NAMALWA (cell line): ENCODE measurements at places on chromosomes 5 and 9.

DNA sequence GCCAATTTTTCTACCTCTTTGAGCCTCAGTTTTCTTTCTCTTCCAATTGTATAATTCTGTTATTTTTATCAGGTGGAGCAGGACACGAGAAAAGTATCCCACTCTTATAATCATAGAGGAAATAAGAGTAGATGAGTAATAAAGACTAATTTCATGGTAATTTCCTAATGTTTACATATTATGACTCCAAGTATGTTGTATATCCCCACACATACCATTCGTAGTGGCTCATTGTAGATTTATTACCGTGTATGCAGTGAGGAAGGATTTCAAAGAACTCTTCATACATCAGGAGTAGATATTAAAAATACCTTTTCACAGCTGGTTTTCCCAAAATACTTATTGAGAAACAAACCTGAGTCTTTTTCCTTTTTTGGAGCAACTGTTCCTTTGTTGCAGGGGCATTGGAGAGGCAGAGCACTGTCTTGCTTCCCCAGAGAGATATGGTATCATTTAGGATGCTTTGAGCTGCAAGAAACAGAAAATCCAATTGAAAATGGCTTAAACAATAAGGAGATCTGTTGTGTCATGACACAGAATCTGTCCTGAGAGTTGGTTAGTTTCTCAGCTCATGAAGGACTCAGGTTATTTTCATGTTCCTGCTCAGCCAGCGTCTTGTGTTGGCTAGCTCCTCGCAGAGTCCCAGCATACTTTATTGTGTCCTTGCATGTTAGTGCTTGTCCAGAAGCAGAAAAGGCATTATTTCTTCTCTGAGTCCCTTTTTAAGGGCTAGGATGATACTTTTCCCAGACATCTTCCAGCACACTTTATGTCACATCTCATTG is 291.2 kb downstream of the ARHGAP26 start:
- DNase-seq = no peak

DNA sequence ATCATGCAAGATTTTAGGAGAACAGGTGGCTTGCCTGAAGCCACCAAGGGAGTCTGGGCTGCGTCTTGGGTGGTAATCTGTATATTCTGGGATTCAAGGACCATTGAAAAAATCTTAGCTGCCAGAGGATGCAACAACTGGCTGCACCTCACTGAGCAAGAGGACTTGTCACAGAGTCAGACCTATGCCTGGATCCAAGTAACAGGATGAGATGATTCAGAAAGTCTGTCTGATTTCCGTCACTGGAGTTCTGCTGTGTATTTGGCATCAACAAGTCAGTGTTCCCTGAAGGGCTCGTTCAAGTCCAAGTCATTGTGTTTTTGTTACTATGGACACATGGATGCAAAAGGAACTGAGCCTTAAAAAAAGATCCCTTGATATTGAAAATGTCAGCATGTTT is 37.8 kb upstream of the CARTPT start:
- no peak for DNase-seq

- no peak for DNase-seq
Observed at GRCh38 chr9:134272302-134273023, 53.8 kb upstream of the RXRA start.

- no peak for DNase-seq
Observed at GRCh38 chr5:14153071-14153864, 10.1 kb downstream of the TRIO start.

DNA sequence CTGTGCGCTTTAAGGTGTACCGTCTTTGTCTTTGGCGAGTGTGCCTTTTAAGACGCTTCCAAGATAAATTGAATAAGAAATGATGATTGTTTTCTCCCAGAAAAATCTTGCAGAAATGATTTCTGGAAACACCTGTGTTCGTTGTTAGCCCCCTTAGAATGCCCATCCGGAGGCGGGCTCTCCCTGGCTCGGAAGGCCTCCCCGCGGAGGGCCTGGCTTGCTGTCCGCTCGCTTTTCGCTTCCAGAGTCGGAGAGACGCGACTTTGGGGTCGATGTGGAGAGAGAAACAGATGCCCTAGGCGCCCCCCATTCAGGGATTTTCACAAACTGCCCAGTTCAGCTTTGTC is 23.9 kb downstream of the LECT2 start:
- DNase-seq = no peak

GRCh38 chr9:136922540-136922939 is 22.0 kb downstream of the FBXW5 start:
- no peak for DNase-seq

DNA sequence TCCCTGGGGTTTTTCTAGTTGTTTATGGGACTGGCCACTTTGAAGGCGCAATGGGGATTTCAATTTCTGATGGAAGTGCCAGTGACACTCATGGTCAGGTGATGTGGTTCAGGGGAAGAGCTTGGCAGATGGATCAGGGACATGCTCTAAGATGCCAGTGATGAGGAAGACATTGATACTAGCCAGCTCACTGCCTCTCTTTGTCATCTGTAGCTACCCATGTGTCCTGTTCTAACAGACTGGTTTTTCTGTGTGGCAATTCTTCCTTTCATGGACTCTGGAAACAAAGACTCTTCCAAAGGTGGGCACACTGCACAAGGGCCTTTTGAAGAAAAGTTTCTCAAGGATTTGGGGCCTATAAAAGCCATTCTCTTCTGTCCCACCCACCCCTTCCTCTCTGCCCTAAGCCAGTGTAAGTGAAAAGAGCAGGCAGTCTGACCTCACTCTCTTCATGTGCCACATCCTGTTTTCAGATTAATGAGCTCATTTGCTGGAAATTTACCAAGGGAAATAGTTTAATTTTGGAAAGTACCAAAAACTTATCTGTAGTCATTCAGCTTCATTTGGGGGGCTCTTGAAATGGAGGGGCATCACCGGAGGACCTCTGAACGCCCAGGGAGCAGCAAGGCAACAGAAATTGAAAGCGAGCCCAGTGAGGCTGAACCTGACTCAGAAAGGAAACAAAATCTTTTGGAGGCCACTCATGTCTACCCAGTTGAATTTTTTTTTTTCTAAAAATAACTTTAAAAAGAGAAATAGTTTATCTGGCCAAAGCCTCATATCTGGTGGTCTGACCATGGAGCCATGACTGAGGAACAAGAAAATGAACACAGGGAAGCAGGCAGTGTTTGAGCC is 4.9 kb upstream of the TRAF1 start:
- peak; percentile 86 for DNase-seq

- DNase-seq = no peak
Observed at GRCh38 chr5:56658972-56659371, 156.4 kb upstream of the MAP3K1 start.

DNA sequence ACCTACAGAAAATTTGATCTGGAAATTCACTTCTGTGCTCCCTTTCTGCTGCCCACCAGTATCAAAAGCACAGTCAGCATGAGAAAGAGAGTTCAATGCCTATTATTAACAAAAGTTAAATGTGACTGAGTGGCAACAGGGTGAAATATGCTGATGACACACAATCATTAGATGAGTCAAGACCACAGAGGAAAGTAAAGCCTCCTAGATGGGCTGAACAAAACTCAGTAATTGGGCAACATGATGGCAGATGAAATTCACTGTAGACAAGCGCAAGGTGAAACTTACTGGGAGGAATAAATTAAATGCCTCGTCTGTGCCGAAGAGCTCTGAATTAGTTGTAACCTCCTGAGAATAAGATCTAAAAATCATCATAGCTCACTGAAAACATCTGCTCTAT is 752.8 kb downstream of the IRX1 start:
- DNase-seq = no peak

- no peak for DNase-seq
Observed at GRCh38 chr5:23026252-23027170, 173.4 kb upstream of the CDH12 start.

DNA sequence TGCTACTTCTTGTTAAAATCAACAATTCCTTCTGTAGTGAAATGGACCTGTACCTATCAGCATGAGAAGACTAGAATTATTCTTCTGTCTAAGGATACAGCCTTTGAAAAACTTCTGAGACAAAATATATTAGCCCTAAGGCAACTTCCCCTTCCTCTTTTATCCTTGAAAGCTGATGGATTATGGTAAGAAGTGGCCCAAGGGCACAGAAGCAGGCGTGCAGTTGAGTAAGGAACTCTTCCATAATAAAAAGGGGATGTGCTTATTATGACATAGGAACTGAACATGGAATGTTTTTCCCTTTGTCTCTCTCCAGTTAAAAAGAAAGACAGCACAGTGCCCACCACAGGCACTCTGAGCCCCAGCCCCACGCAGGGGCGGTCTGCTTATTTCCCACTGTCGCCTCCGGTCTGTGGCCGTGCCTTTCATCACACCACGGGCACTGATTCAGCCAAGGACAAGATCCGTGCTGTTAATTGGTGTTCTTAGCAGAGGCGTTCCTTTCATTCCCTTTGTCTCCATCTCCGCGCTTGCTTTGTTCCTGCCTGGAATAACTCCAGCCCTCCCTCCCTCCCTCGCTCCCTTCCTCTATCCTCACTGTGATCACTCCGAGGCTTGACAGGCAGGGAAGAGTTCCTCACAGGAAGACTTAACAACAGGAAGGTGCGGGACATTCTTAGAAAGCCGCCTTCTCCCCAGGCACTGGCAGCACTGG is 135.9 kb upstream of the OTULINL start:
- no peak for DNase-seq

- no peak for DNase-seq
Observed at GRCh38 chr5:120517607-120518252, 53.6 kb downstream of the PRR16 start.

DNA sequence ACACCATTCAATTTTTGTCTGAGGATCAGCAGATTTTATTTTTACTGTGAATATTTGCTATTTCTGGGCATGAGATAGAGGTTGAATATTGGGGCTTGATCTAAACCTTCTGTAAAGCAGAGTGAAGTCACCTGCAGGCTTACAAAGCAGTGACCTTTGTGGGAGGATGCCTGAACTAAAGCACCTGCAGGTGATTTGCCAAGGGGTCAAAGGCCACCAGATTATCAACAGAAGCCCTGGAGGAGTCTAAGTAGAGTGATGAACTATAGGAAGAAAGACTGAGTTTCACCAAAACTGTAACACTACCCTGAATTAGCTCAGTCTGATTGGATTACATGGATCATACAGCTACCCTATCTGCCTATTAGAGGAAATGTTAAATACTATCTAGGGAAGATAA is 144.3 kb upstream of the PRLR start:
- no peak for DNase-seq

DNA sequence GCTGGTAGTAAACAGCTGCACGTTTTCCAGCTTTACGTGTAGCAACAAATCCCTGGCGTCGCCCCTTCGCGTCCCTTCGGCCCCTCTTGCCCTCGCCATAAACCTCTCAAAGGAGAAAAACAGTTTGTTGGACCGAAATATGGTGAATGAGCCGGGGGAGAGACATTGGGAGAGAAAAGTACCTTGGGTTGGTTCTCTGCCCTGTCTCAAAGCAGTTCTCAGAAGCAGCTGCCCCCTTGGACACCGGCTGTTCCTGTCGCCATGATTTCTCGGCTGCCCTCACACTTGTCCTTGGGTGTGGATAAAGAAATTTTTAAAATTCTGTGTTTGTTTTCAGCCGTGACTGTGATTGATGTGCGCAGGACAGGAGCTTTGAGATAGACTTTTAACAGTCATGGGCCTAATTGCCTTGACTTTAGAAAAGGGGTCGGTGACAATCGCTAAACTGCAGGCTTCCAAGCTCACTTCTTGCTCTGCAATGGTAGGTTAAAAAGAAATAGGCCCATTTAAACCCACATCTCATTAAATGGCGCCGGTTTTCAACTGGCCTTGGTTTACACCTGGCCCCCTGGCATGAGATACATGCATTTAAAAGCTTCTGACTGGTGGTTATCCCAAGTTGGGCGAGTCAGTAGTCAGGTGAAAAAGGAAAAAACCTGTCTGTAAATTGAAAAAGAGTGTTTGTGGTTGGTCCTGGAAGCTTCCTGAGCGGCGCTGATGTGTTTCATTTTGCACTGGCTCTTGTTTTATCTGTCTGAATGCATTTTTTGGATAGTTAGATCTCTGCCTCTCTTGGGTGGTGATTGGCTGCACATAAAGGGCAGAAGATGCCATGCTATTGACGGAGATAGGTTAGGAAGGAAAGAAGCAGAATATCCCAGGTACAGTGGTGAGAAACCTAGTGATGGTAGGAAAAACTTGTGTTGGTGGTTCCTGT is 983 bp downstream of the RCL1 start:
- DNase-seq = no peak

DNA sequence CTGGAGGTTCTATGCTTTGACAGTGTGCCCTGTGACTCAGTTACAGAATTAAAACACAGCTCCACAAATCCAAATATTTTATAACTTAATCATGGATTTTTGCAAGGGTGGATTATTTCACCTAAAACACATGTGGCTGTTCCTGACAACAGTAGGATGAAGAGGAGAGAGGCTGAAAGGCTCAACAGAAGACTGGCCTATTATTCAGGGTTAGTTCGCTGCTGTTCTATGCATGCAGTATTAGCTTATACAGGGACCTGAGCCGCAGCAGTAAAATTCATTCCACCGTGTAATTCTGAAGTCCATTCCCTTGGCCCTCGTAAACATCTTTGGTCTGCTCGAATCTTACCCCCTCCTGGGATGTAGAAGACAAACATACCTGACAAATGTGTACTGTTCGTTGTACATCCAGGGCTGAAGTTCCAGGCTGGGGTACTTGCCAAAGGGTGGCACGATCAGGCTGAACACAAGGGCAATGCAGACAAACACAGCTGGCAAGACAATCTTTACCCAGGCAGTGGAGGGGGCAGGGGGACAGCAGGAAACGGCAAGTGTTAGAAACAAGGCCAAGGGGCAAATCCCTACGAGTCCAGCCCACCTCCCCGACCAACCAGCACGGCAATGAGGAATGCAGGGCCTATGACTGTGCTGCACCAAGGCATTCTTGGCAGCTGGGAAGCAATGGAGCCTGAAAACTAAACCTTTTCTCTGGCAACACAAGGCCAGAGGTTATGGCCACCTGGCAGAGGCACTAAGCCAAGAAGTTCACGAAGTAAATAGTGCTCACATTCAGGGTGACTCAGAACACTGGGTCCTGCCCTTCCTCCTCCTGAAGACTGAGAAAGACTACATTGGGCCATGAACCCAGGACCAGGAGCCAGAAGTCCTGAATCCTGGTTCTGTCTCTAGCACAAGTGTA is 46.8 kb downstream of the NIPSNAP3B start:
- no peak for DNase-seq

DNA sequence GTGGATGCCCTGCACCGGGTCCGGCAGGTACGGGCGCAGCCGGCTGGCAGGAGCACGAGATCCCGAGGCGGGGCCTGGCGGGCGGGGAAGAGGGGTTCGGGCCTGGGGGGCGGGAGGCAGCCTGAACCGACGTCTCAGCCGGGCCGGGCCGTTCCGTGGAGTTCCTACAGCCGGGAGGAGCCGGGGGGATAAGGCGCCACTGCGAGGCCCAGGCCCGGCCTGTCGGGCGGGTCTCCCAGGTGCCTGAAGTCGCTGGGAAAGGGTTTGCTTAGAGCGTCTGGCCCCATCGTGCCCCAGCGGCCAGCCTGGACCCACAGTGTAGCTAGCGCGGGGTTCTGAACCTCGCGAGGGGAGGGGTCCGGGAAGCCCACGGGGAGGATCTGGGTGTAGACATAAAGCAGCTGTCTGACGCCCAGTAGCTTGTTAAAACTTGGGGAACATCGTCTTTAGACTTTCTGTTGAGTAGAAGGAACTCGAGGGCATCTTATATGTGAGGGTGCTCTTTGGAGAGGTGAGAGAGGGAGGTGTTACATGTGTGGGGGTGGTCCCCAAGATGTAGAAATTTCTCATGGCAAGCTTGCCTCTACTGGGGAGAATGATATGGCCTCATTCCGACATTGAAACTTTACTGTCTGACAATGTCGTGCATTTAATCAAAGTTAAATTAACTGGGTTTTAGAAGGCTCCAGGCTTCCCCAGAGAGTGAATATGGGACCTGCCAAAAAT is 524 bp downstream of the FUBP3 start:
- peak; percentile 40 for DNase-seq
